Activated gamma-delta T cell treated with anti-CD3 and anti-CD28 coated beads, Interleukin-2, amount 50 U/mL, for 16 hours (primary cell): ENCODE measurements at places on chromosomes 4 and X.

DNA sequence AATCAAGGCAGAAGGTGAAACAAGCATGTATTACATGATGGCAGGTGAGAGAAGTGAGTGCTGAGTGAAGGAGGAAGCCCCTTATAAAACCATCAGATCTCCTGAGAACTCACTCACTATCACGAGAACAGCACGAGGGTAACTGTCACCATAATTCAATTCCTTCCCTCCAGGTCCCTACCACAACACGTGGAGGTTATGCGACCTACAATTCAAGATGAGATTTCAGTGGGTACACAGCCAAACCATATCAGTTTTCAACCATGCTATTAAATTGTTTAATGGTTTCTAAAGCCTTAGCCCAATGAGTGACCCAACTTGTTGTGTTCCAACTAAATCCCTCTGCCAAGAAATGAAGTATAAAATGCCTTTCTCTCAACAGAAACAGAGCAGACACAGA, 519.8 kb downstream of the GBA3 start:
- DNase-seq, result no peak

DNA sequence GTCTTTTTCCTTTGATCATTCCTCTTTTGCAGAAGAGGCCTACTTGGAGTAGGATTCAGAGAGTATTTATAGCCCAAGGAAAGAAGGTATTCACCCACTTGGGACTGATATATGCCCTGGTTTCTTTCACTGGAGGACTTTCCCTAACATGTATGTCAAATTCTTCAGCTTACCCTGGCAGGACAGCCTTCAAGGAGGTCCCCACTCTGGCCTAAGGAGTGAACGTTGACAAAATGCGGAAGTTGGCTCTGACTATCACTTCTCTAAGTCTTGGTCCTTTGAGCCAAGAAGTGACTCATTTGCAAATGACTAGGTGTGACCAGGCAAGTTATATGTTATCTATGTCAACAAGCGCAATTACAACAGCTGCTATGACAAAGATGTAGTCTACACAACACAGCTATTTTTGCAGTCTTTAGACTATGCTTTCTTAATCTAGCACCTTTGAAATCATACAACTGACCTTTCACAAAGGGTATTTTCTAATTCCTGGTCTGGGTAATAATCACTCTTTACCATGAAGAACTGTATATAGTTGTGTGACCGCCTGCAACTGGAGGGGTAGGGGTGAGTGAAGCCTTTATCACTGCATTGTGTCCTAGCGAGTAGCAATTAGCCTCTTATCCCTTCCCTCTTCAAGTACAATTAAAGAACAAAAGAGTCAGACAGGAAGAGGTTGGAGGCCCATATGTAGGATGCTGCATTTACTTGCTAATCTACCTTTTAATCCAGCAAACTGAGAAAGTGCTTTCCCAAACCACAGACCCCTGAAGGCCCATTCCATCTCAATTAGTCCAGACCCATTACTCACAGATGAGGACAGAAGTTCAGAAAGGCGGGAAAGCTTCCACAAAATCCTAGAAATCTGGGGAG, 50.1 kb downstream of the RASGEF1B start:
- no peak for DNase-seq

DNA sequence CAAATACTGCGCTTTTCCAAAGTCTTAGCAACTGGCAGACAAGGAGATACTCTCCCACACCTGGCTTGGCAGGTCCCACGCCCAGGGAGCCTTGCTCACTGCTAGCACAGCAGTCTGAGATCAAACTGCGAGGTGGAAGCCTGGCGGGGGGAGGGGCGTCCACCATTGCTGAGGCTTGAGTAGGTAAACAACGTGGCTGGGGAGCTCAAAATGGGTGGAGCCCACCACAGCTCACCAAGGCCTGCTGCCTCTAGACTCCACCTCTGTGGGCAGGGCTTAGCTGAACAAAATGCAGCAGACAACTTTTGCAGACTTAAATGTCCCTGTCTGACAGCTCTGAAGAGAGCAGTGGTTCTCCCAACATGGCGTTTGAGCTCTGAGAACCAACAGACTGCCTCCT, 23.0 kb upstream of the NFKB1 start:
- no peak for DNase-seq

GRCh38 chr4:12965334-12965733, 518.8 kb downstream of the RAB28 start:
- DNase-seq, result no peak

DNA sequence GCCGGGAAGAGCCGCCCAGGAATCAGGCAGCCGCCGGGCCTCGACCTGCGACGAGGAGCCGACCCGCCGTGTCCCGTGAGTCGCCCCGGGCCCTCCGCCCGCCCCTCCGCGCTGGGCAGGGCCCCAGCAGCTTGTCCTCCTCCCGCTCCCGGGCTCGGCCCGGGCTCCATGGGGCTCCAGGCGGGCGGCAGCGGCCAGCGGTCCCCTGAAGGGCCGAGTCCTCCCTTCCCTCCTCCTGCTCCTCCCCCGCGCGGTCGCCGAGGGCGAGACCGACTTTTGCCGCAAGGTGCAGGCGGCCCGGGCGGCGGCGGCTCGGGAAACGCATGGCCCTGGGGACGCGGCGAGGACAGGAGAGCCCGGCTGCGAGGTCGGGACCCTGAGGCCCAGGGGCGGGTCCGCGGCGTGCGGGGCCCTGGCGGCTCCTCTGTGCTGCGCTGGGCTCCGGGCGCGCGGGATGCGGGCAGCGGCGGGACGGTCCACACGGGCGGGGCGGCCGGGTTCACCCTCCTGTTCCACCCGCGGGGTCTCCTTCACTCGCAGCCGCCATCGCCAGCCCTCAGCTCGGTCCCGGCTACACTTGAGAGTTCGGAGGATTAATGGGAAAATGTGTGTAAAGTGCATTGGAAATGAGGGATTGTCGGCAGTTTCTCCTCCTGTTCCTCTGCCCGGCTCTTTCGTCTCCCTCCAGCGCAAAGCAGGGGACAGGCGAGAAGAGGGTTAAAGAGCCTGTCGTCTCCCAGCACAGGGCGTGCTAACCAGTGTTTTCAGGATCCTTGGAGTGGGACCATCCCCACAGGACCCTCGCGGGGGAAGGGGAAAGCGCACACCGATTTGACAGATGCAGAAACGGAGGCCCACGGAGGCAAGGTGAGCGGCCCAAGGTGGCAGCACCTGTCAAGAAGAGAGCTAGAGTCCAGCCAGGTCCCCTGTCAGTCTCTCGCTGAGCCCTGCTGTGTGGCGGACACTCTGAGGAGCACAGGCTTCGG, 16.6 kb upstream of the ZNF718 start:
- DNase-seq, result no peak

DNA sequence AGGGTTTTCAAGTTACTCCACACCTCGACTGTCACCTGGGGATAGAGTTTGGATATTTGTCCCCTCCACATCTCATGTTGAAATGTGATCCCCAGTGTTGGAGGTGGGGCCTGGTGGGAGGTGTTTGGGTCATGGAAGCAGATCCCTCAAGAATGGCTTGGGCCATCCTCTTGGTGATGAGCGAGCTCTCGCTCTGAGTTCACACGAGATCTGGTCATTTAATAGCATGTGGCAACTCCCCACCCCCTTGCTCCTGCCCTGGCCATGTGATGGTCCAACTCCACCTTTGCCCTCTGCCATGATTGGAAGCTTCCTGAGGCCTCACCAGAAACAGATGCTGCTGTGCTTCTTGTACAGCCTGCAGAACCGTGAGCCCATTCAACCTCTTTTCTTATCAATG, 8.3 kb downstream of the CTAG1A start:
- DNase-seq, result no peak

GRCh38 chr4:52996261-52997131, 134.4 kb downstream of the RASL11B start:
- DNase-seq, result no peak

- DNase-seq, result no peak
These were observed 21.3 kb downstream of the TXLNG start for GRCh38 chrX:16807548-16807947.

GRCh38 chr4:153232768-153233167, 28.5 kb downstream of the TRIM2 start:
- DNase-seq, result no peak

DNA sequence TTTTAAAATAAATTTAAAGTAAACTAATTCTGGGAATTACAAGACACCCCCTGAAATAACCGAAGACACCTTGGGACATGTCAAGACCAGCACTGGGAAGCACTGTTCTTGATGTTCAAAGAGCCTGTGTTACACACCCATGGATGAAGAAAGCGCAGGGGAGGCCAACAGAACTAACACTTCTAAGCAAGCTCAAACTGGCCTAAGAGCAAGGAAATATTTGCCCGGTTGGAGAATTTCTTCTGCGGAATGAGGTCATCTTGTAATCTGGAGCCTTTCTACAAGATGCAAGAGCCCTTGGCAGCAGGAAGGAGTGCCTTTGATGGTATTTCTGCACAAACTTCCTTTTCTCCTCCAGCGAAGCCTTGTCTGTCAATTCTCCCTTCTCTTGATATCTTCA, 9.3 kb upstream of the EFHC2 start:
- no peak for DNase-seq

DNA sequence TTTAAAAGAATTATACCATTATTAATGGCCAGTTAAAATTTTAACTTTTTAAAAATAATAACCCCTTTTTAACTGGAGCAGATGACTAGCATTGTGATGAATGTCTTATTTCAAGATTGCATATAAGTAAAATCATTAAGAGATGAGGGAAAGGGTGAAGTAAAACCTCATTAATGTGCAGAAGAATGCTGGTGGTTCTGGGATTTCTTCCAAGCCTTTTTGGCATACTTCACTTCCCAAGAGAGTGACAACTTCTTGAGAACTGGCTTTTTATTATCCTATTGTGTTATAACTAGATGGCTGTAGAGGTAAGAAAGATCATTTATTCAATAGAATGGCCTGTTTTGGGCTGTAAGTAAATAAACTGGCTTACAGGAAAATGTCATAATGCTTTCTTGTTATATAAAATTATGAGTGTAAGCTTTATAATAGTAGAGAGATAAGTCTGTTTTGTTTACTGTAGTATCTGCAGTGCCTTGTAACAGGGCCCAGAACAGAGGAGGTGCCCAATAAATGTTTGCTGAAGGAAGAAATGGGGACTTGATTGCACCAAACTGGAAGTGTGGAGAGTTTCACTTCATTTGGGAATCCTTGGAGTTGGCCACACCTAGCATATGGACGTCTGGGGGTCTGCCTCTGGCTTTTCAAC, 242.9 kb upstream of the PITX2 start:
- no peak for DNase-seq

DNA sequence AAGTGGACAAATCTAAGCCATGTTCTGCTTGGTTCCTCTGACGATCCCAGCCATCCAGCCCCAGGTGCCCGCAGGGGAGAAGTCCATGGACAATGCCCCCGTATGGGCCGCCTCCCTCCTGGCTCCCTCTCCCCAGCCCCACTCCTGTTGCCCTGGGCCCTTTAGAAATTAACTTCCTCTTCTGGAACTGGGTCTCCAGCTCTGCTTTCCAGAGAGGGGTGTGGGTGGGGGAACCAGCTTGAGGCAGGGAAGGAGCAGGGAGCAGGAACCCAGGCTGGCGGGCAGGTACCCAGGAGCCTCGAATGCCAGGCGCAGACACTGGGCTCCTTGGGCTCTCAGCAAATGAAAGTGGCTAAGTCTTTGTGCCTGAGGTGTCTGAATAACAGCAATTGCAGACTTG, 12.7 kb upstream of the ABLIM2 start:
- no peak for DNase-seq

DNA sequence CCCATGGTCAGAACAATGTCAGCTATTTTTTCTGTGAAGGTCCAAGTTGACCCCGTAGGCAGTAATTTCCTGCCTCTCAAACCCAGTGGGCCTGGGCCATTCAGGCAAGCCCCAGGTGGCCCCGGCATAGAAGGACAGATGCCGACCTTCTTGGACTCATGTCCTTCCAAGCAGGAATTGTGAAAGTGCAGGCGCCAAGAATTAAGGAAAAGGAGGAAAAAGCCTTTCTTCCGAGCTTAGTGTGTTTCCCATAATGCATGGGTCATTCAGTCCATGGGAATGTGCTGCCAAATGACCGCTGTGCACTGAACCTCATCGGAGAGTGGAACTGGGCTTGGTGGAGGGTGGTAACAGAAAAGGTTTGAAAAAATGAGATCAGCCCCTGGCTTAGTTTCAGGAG, 196.5 kb upstream of the HS3ST1 start:
- DNase-seq, result no peak

GRCh38 chr4:152162331-152162697, 373.6 kb downstream of the FBXW7 start:
- DNase-seq, result no peak

DNA sequence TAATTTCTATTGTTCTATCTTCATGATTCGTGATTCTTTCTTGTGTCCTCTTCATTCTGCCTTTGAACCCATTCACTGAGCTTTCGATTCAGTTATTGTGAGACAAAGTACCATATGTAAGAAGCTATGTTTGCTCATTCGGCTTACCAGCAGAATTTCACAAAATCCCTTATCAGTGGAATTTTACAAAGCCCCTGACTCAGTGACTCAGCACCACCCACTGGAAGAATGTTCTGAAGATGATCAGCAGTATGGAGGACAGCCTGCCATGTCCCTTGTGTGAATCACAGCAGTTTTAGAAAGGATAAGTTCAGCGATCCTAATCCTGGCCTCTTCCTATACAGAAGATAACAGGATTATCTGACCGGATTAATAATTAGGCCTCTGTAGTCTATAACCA, 5.8 kb upstream of the UXT start:
- no peak for DNase-seq

DNA sequence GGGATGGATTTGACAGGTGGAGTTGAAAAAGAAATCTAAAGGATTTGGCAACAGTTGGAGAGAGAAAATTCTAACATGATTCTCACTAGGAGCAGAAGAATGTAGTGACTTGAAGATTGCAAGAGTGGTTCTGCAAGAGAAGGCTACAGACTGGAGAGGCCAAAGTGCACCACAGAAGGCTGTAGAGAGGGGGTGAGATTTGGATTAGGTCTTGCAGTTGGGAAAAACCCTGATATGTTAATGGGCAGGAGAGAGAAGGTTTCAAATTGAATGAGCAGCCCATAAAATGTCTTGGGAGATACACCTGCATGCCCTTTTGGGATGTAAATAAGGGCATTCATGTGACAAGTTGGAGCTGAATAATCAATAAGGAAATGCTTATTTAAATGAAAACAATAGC, 14.7 kb upstream of the VEGFD start:
- no peak for DNase-seq

DNA sequence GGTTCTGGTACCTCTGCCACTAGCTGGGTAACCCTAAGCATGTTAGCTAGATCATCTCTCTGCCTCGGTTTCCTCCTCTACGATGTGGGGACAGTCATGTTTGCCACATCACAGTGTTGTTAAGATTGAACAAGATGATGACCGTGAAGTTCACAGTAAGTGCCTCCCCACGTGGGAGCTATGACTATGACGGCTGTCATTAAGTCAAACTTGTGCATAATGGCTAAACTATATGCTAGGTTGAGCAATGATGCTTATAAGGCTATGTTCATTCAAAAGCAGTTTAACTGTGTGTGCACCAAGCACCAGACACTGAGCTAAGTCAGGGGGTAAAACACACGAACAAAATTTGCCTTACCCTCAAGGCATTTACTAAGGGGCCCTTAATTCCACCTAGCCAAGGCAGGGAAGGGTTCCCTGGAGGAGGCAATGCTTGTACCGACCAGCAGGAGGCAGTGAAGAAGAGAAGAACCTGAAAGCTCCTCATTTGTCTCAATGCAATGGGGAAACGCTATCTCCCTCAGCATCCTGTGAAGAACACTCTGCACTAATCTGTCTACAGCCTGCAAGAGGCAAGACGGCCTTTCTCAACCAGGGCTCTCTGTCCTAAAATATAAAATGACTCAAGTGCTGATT, 52.9 kb downstream of the MAP7D2 start:
- no peak for DNase-seq
